CD4-positive, alpha-beta T cell treated with Interleukin-2 at 100 ng/mL for 4 hours (primary cell): ENCODE measurements at places on chromosomes 7 and 10.

- peak; percentile 7 for DNase-seq
These were observed at the start of gene NACAD for GRCh38 chr7:45088821-45089340. TSS of gene NACAD (minus strand) at chr7:45088969. CDS start at chr7:45088894, 75 bp downstream.

GRCh38 chr7:93366816-93367215 is 134.7 kb downstream of the VPS50 start:
- no peak for DNase-seq

DNA sequence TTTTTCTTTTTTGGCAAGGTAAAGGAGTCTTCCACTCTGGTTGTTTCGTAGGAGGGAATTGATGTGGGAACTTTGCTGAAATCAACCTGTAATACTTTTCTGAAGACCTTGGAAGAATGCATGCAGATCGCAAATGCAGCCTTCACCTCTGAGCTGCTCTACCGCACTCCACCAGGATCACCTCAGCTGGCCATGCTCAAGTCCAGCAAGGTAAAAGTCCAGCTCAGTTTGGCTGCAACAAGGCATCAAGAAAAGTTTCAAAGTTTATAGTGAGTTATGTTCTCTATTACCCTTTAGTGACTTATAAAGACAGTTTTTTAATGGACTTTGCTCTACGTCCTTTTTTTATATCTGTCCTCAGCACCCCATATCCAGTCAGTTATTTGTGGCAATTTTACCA is 21.0 kb downstream of the PLEKHA8 start:
- no peak for DNase-seq

DNA sequence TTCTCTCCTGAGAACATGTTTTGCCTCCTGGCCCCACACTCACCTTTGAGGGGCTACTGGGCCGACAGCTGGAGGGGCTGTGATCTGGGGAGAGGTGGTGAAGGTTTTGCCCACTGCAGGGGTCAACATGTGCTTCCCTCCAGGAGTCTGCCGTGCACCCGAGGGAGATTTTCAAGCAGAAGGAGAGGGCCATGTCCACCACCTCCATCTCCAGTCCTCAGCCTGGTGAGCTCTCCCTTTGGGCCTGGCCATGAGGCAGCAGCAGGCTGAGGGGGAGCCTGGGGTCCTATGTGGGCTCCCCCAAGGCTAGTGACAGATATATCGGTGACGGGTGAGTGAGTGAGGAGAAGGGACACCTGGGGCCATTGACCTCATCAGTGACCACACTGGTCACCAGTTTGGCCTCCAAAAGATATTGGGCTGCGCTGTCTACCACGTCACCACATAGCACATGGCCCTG is 6.6 kb downstream of the PGAM2 start:
- no peak for DNase-seq

GRCh38 chr7:28900311-28900710 is 57.8 kb downstream of the TRIL start:
- DNase-seq: no peak

DNA sequence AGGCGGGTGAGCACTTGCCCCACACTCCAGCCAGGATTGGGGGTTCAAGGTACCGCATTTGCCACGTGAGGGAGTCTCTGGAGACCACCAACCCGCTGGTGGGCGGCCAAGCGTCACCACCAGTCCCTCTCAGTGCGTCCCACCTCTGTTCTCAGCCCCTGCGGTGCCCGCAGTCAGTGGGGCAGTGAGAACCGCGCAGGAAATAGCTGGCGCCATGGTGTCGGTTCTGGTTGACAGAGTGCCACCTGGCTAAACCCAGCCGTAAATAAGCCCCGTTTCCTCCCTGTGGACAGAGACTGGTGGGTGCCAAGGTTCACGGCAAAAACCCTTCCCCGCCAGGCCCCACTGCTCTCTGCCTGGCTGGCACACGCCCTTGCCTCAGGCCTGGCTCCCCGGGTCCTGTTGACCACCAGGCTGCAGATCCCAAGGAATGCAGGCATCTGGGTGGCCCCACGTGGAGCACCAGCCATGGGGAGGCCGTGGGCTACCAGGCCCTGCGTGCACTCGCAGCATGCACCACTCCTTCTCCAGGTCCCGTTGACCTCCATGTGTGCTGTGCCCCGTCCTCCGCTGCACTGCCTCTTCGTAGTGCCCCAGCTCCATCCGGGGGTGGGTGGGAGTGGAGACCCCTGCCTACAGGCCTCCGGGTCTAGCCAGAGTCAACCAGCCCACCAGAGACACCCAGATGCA is 140.0 kb downstream of the LHPP start:
- DNase-seq: no peak

DNA sequence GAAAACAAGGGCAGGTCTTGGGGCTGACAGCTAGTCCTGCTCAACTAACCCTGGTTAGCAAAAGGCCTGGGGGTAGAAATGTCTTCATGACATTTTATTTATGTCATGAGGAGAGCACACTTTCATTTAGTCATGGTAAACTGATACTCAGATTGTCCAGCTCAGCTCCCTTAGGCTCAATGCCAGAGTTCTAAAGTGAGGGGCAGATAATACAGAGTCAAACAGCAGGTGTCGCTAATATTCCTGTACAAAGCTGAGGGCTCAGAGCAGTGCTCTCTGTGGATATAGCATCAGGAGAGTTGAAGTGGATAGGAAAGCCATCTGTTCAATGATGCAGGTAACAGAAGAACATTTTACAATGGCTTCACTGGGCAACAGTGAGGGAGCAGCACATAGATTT is 26.8 kb upstream of the CALCR start:
- no peak for DNase-seq

DNA sequence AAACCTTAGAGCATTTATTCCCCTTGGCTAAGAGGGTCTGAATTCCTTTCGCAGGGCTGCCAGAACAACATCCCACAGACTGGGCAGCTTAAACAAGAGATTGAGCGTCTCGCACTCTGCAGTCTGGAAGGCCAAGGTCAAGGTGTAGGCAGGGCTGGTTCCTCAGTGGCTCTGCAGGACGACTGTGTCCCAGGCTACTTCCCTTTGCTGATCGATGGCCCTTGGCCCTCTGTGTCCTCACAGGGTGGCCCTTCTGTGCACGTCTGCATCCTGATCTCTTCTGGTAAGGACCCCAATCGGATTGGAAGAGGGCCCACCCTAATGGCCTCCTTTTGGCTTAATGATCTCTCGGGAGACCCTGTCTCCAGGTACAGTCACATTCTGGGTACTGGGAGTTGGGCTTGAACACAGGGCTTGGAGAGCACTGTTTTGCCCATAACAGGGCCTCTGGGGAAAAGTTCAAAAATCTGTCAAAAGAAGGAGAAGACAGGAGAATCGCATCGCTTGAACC is 35.1 kb upstream of the DNAJB6 start:
- no peak for DNase-seq

DNA sequence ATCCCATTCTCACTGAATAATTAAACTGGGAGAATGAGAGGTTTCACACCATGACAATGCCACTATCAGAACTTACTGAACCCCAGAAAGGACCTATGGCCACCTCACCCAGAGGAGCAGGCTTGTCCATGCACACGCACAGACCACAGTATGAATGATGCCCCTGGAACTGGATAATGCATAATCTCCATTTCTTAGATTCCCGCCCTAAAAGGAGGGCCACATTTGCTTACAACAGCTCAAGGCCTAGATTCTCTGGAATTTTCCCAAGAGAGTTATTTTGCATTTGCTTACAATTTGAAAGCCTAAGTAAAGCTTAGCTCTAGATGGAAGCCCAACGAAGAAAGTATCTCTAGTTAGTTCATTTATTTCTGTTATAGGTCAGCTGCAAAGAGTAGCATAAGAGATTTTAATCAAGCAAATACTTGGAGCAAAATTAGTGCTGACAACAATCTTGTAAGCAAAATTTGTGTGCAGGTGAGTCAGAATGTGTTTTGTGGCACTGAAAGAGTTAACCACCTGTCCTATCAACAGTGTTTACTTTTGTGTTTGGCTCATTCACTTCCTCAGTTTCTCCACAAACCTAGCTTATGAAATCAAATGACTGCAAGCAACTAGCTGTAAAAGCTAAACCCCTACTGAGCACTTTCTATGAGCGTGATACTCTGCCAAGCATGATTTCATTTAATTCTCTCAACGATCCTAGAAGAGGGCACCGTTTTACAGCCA is 32.1 kb downstream of the ELMO1 start:
- no peak for DNase-seq

GRCh38 chr7:85806321-85806720 is 619.5 kb upstream of the SEMA3D start:
- DNase-seq: no peak

DNA sequence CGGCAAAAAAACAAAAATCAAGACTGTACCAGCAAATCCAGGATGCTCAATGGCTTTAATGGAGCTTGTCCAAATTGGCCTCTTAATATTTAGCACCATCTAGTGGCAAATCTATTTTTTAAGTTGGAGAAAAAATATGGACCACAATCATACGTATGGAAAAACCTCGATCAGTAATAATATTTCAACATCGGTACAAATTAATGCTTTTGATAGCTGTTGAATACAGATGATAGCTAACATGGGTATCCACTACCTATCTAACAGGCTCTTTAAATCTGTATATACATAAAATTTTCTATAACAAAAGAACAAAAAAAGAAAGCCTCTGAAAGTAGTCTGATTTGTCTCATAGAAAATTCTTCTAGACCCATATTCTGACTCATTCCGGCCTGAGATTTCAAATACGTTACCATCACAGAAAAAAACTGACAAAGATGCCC is 29.2 kb downstream of the COA1 start:
- peak; percentile 77 for DNase-seq

DNA sequence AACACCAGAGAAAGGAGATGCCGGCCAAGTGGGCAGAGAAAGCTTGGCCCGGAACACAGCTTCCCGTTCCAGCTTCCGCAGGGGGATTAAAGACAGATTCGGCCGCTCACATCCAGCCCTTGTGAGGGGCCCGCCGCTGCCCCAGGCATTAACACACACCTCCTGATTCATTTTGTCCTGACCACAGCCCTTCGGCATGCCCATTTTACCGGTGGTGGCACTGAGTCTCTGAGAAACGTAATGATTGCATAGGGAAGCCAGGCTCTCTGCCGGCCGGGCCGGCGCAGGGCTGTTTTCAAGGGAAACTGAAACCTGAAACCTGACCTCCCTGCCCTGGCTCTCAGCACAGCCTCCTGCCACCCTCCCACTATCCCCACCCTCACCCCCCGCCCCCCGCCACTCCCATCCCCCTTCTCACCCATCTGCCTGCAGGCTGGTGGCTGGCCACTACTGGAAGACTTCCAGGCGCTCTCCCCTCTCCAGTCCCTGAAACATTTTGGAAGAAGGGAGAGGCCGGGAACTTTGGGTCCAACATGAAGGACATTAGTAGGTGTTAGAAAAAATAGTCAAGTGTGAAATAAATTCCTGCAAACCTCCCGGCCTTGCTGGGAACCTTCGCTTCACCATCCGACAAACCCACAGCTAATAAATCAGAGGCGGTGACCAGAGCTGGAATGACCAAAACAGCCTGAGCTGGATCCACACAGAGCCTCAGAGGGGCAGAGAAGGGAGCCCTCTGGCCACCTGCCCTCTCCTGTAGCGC is 83.5 kb upstream of the CUX1 start:
- DNase-seq: no peak

DNA sequence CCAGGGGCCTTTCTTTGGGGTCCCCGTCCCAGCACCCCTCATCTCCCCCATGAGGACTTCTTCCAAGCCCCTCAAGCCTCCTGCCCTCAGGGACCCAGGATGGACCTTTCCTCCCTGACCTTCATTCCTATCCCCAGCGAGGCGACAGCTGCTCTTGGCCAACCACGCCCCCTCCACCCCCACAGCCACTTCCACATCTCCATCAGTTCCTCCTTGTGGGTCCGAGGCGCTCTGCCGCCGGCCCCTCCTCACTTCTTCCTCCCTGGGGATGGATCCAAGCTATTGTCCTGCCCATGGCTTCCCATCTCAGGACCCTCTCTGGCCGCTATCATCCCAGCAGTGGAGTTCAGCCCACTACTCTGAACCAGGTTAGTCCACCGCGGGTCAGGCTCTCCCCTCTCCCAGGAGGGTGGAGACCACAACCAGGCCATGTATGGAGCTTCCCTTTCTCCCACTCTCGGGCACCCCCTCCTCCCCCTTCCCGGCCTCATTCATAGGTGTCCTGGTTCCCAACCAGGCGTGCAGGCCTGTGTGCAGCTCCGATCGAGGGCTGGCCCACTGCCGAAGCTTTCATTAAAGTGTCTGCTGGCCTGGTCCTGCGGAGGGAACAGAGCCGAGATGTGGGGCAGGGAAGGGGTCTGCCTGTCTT is 1.7 kb upstream of the SH2B2 start:
- no peak for DNase-seq

GRCh38 chr7:139658908-139659675 is 118.7 kb downstream of the HIPK2 start:
- DNase-seq: no peak

- DNase-seq: peak; percentile 25
These were observed 72.0 kb downstream of the KAT6B start for GRCh38 chr10:74898201-74898976.

GRCh38 chr7:134828361-134828760 is 48.9 kb downstream of the CALD1 start:
- no peak for DNase-seq

GRCh38 chr10:89351412-89351779 is 23.6 kb downstream of the IFIT3 start:
- no peak for DNase-seq

GRCh38 chr10:36425131-36425797 is 700.1 kb upstream of the ANKRD30A start:
- DNase-seq: no peak

- DNase-seq: peak; percentile 64
These were observed 12.9 kb upstream of the DENND2A start for GRCh38 chr7:140653319-140654108.

- DNase-seq: no peak
These were observed 101.7 kb downstream of the BMS1 start for GRCh38 chr10:42883993-42884983.

- no peak for DNase-seq
These were observed 3.2 kb downstream of the HTRA1 start for GRCh38 chr10:122464586-122464985.

GRCh38 chr10:9010093-9010492 is 955.6 kb downstream of the GATA3 start:
- peak; percentile 65 for DNase-seq

GRCh38 chr10:68955355-68955831 is 577 bp upstream of the DDX21 start:
- no peak for DNase-seq

DNA sequence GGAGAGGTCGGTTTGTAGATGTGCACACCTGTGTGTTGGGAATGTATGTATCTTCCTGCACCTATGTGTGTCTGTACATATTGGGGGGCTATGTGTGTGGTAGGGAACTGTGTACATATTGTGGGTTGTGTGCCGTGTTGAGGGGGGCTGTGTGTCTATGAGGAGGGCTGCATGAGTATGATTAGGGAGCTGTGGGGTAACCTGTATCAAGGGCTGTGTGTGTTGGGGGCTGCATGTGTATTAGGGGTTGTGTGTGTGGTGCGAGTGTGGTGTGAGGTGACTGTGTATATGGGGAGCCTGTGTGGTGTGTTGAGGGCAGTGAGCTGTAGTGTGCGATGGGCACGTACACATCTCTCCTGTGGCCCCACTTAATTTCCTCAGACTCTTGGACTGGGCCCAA is 22.2 kb upstream of the PAX2 start:
- DNase-seq: no peak
